MM.1S (cell line): ENCODE measurements at places on chromosomes 16 and 17.

DNA sequence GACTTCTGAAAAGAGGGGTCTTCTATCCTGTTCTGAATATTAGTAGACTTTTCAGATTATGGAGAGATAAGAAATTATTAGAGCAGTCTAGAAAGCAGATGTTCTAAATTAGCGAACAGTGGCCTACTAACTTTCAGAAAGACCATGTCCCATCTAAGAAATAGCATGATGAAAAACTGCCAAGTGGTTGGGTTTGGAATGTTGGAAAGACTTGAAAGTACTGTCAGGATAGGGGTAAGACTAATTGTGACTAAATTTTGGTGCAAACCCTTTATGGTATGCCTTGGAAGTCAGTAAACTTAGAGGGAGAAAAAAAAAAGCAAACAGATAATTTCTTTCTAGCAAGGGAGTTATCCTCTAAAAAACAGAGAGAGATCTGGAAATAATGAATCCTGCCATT is 41.1 kb downstream of the TANGO6 start:
- no peak for DNase-seq
- no peak overlapping the region for H3K27ac ChIP-seq
- no peaks in the 10 kb centered on the region for H3K4me1 ChIP-seq
- H3K27me3 ChIP-seq = no peaks in the 10 kb centered on the region

DNA sequence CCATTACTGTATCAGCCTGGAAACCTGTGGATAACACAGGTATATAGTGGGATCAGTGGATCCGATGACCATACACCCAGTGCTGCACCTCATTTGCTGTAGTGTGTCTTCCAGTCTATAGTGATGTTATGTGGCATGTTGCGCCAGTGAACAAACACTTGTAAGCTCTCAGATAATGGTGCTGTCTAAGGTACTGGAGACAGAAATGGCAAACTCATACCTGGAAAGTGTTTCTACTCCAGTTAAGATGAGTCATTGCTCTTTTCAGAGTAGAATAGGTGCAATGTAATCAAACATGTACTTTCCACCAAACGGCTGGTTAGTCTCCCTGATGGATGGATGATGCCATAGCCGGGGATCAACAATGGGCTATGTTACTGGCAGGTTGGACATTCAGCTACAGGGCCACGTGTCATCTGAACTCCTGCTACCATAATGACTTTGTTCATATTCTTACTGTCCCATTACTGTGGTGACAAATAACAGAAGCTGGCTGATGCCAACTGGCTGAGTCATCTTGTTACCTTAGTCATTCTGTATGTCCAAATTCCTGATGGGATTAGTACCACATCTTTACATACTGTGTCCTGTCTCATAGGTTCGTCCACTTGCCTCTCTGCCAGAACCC is 6.3 kb downstream of the CCL11 start:
- H3K36me3 ChIP-seq = no peaks in the 10 kb centered on the region
- no peak overlapping the region for H3K4me3 ChIP-seq
- H3K27me3 ChIP-seq = no peaks in the 10 kb centered on the region

DNA sequence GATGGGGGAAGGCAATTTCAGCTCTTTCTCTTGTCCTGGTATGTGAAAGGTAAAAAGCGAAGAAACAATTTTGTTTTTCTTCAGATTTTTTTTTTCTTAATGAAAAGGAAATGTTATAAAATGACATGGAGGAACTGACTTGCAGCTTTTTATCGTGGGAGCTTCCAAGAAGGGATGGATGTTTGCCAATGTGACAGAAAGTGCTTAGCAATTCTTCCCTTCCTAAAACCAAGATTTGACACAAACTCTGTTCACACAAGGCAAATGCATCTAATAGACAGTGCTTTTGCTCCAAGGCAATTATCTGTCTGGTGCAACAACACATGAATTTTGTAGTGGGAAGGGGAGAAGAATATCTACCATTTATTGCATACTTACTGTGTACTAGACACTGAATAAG is 988.5 kb downstream of the CDH11 start:
- no peaks in the 10 kb centered on the region for H3K27me3 ChIP-seq
- no peak for DNase-seq
- no peaks in the 10 kb centered on the region for H3K36me3 ChIP-seq
- no peak overlapping the region for H3K4me3 ChIP-seq
- no peak overlapping the region for H3K27ac ChIP-seq

GRCh38 chr16:49562228-49562627 is 188.6 kb downstream of the C16orf78 start:
- no peaks in the 10 kb centered on the region for H3K4me1 ChIP-seq
- no peaks in the 10 kb centered on the region for H3K27me3 ChIP-seq
- H3K4me3 ChIP-seq = no peak overlapping the region
- no peak for DNase-seq
- no peaks in the 10 kb centered on the region for H3K36me3 ChIP-seq

DNA sequence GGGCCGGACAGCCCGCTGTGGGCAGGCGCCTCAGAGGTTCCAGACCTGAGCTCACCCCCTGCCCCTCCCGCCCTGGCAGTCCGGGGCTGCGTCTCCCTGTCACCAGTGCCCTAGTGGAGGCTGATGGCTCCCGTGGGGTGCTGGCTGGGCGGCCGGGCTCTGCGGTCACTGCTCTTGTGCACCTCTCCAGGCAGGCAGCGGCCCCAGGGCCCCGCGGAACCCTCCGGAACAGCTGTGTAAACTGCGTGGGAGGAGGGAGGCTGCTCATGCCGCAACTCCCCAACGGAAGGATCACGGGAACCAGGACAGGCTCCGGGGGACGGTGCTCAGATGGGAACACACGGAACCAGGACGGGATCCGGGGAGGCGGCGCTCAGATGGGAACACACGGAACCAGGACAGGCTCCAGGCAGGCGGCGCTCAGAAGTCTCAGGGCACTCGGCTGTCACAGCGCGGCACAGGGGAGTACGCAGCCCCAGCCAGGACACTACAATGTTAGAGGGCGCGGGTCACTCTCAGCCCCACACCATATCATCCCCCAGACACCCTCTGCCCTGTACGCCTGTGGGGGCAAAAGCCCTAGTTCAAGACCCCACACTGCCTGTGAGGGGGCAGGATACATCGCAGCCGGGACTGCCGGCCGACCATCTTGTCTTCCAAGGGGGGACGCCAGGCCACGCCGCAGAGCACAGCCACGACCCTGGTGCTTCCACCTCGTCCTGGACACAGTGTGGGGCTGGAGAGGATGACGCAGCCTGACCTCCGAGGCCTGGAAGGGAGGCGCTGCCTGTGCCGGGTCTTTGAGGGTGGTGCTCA is 74.0 kb upstream of the GNG13 start:
- DNase-seq = no peak
- H3K27me3 ChIP-seq = peaks cover 95% of the 10 kb centered on the region
- H3K4me1 ChIP-seq = no peaks in the 10 kb centered on the region
- H3K36me3 ChIP-seq = no peaks in the 10 kb centered on the region
- no peak overlapping the region for H3K27ac ChIP-seq

DNA sequence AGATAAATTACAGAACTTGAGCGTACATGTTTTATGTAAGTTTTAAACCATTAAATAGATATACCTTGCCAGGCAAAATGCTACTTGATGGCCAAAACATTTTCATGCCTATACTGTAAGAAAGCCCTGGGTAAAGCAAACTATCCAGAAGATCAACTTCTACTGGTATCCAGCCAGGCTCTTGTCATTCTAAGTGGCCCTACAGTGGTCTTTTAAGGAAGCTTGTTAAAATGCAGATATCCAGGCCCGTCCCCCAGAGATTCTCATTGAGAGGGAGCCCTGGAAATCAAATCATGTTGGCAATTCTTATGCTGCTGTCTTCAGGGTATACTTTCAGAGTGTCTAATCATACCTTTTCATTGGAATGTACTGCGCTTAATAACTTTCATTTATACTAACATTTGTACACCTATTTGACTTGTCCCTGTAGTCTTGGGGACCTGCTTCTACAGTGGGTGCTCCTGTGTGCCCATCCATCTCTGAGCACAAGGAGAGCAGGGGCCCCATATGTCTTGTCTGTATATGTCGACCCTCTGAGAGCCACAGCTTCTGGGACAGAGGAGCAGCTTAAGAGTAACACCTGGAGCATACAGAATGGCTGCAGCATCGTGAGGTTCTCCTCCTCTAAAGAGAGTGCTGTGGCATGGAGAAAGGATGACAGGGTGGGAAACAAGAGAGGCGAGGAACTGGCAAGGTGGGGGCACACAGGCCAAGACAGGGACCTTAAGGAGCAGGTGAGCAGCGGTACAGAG is 43.6 kb upstream of the ANKFY1 start:
- H3K27ac ChIP-seq = no peak overlapping the region
- 0 out of 2 replicates have a peak, but pooled peaks cover 3% of the 10 kb centered on the region for H3K4me1 ChIP-seq
- no peak overlapping the region for H3K4me3 ChIP-seq
- no peak for DNase-seq
- H3K27me3 ChIP-seq = no peaks in the 10 kb centered on the region

DNA sequence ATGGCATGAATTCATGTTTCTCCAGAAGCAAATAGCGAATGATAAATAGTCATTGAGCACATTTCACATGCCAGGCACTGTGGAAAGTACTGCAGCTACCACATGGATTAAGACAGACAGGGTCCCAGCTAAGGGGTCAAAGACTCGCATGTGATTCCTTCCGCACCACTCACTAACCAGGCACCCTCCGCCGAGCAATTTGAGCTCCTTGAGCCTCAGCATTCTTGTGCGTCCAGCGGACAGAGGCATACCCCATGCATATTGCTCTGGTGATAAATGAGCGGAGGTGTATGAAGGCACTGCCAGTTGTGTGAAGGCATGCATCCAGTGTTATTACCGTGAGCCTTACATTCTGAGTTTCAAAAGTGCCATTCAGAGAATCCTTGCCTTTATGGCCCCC is 358.7 kb downstream of the HS3ST4 start:
- H3K36me3 ChIP-seq = no peaks in the 10 kb centered on the region
- H3K27me3 ChIP-seq = no peaks in the 10 kb centered on the region
- H3K4me3 ChIP-seq = no peak overlapping the region
- H3K4me1 ChIP-seq = no peaks in the 10 kb centered on the region

DNA sequence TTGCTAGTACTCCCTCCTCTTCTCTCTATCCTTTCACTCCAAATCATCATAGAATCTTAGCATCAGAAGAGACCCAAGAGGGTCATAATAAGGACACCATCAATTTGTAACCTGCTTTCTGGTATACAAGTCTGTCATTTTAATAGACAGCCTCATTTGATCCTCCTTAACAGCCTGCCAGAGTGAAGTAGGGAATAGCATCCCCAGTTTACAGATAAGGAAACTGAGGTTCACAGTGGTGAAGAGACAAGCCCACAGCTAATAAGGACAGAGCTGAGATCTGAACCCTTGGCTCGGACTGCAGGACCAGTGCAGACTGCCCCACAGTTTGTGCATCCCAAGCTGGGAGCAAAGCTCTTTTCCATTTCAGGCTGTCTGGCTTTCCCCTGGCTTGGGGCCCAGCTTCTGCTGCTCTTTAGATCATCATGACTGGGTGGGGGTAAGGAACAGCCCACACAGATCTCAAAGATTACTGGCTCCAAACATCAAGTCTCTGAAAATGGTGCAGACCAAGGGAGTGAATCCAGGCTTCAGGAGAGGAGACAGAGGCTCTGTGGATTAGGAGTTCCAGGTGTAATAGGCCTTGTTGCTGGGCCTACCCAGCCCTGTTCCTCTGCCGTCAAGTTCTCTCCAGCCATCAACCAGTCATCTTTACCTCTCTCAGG is 10.3 kb upstream of the IGFBP4 start:
- H3K4me1 ChIP-seq = peaks cover 3% of the 10 kb centered on the region; the same call in 1 of the 2 replicates
- H3K27ac ChIP-seq = no peak overlapping the region
- no peaks in the 10 kb centered on the region for H3K27me3 ChIP-seq

GRCh38 chr17:54063639-54064038 is 240.9 kb downstream of the KIF2B start:
- no peaks in the 10 kb centered on the region for H3K36me3 ChIP-seq
- DNase-seq = no peak
- no peaks in the 10 kb centered on the region for H3K4me1 ChIP-seq

DNA sequence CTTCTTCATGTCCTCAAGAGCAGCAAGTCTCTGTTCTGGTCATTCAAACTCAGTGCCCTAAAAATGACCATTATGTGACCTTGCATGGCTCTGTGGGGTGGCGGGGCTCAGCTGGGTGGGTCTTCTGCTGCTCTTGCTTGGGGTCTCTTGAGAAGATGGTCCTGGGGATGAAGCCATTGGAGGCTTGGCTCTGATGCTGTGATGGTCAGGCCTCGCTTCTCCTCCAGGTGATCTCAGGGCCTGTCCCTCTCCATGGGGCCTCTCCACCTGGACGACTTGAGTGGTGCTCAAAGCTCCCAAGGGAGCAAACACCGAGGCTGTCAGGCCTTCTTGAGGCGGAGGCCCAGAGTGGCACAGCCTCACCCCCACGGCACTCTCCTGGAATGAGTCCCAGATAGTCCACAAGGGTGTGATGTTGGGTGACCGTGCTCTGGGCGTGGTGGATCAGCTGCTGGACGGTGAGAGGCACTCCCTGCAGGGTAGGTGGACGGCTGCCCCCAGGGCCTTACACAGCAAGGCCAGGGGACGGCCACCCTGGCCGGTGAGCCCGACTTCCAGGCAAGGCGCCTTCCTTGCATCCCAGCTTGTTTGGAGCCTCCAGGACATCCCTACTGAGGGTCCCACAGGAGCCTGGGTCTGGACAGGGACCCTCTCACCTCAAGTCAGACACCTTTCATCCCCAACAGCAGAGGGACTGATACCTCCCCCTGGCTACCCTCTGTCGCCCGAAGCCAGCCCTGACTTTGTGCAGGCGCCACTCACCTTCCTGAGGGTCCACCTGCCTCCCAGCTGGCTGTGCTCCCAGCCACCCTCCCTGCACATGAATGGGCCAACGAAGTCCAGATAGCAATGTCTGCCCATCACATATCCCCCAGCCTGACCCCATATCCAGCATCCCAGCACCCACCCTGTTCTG is 48.7 kb downstream of the USP22 start:
- DNase-seq = no peak
- no peak overlapping the region for H3K4me3 ChIP-seq
- no peak overlapping the region for H3K27ac ChIP-seq
- H3K27me3 ChIP-seq = no peaks in the 10 kb centered on the region
- H3K36me3 ChIP-seq = no peaks in the 10 kb centered on the region

- no peak for DNase-seq
- H3K36me3 ChIP-seq = no peaks in the 10 kb centered on the region
- H3K4me3 ChIP-seq = no peak overlapping the region
- H3K27me3 ChIP-seq = peaks cover 92% of the 10 kb centered on the region
These were observed 12.2 kb upstream of the METRNL start for GRCh38 chr17:83067071-83067717.

- no peaks in the 10 kb centered on the region for H3K36me3 ChIP-seq
- no peaks in the 10 kb centered on the region for H3K4me1 ChIP-seq
- peak; percentile 29 for DNase-seq
- peak within 1 kb of the TSS; percentile 47; the same call in 1 of the 2 replicates for H3K4me3 ChIP-seq
- H3K27ac ChIP-seq = no peak within 1 kb of the TSS
These were observed at the start of gene RTN4RL1 for GRCh38 chr17:2025220-2025621. RTN4RL1 (minus strand) TSS chr17:2025334; CDS start chr17:2024865, 469 bp downstream.

GRCh38 chr16:48001324-48001895 is 154.4 kb downstream of the ABCC12 start:
- H3K4me1 ChIP-seq = no peaks in the 10 kb centered on the region
- no peak for DNase-seq
- H3K4me3 ChIP-seq = no peak overlapping the region
- no peaks in the 10 kb centered on the region for H3K36me3 ChIP-seq
- H3K27ac ChIP-seq = no peak overlapping the region

DNA sequence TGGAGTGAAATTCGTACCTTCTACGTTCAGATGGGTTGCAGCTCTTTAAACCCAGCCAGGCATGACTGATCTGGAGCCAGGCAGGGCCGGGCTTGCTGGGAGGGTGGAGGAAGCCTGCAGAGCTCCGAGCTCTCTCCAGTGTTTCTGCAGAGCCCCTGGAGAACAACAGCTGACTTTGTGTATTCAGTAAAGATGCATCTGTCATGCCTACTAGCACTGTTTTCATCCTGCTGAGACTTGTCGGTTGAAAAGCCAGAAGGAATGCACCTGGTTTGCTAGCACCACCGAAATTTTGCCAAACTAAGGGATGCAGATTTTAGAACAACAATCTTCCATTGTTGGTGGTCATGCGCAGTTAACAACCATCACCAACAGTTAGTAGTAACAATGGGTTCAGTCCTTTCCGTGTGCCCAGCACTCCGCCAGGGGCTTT is 22.4 kb upstream of the SCNN1B start:
- H3K36me3 ChIP-seq = no peaks in the 10 kb centered on the region
- no peak overlapping the region for H3K4me3 ChIP-seq
- H3K4me1 ChIP-seq = no peaks in the 10 kb centered on the region
- DNase-seq = no peak
